Hematopoietic multipotent progenitor cell treated with erythropoietin and hydrocortisone succinate and interleukin-3 and kit ligand, for 15 days (in vitro differentiated cells): ENCODE measurements at places on chromosomes 11 and 22.

- no peak for DNase-seq
These were observed 70.1 kb upstream of the PHOX2A start for GRCh38 chr11:72313912-72314598.

GRCh38 chr11:133343951-133344350, 188.3 kb downstream of the OPCML start:
- no peak for DNase-seq

DNA sequence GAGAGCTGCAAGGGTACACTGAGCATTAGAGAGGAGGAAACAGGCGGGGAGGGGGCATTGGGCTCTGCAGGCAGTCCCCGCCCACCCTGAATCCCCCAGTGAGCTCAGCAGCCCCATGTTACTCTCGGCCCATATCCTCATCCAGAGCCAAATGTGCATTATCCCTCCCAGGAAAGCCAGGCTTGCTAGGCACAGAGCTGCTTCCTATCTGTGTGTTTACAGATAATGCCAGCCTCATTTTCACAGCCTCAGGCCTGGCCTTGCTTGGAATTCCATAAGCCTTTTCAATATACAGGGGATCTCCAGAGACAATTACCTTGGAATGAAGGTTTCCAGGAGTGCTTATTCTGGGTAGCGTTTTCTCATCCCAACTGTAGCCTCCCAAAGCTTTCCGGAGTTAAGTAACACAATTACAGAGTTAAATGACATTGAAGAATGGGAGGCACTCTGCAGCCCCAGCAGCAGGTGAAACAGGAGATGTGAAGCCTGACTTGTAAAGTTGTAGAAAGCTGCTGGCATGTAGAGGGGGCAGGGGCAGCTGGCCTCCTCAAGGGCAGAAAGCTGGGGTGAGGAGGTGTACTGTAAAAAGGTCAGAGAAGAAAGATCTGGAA, 91.5 kb upstream of the TBCEL start:
- no peak for DNase-seq

DNA sequence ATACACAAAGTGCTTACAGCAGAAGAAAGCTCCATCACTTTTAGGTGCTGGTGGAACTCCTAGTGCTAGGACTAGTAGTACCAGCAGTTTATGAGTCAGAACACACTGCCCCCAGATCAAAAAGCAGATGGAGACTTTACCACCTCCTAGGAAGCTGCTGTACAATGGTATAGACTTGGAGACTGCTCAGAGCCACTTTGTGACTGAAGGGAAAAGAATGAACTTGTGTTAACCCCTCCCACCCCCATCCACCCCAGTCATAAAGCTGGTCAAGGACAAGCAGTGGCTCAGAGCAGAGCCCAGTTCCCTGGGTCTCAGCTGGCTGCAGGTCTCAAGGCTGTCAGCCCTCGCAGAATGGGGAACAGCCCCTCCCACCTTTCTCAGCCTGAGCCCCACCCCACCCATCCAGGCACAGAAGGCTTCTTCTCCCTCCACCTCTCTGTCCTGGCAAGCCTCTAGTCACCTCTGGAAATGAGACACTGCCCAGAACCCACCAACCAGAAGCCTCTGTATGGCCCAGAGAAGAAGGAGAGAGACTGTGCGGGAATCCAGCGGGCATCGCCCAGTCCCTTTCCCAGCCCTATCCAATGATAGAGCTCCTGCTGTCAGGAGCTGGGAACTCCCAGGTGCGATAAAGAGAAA, 23.8 kb downstream of the PACSIN2 start:
- DNase-seq, result no peak

- DNase-seq, result no peak
These were observed 69.2 kb upstream of the CCDC90B start for GRCh38 chr11:83355391-83355790.

DNA sequence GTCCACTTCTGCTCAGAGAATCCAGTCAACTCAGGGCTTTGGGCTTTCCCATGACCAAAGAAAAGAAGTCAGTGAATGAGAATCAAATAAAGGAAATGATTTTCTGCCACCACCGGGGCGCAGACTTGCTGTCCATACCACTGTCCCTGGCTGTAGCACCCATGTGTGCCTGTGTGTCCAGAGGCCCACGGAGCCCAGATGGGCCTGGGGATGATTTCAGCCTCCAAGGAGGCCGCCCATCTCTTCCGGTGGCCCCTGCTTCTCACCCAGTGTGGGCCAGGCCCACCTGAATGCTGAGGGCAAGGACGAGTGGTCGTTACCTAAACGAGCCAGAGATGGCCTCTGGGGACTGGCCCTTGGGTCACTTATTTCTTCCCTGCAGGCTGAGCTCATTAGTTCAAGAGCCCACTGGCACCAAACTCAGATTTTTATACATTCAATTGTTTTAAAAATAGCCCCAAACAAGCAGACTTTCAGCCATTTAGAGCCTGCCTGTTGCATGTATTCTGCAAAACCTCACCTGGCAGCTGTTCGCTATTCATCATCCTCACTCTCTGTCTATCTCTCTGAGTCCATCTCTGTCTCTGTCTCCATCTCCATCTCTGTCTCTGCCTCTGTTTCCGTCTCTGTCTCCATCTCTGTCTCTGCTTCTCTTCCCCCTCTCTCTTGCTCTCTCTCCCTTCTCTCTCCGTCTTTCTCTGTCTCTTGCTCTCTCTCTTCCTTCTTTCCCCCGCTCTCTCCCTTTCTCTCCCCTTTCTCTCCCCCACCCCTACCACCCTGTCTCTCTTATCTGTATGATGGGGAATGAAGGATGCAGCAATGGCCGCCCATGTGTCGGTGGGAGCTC, 24.2 kb downstream of the KRTAP5-5 start:
- no peak for DNase-seq

DNA sequence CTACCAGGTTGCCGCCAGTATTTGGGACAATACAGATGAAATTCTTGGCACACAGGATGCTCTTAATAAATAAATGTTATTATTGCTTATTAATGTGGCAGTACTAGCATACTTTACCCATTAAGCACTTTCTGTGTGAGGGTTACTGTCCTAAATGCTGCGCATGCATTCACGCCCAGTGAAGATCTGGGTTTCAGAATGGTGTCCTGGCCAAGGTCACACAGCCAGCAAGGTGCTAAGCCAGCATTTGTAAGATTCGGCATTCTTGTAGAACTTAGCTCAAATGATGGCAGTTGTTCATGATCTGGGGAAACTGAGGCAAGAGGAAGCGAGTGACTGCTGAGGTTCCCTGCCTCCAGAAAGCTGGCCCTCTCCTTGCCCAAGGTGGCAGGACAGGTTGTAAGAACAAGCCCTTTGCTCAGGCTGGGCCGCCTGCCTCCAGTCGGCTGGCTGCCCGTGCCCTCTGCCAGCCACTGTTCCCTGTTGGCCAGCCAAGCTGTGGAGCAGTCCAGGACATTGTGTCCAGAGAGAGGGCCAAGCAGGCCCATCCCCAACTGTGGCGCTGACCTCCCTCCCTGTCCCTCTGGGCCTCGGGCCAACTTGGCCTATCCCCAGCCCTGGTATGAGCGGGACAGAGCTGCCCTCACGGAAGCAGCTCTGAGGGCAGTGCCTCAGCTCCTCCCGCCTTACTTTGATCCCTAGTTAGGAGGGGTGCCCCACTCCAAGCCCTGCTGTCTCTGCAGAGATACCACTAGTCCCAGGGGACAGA, 28.8 kb downstream of the TOB2 start:
- no peak for DNase-seq

DNA sequence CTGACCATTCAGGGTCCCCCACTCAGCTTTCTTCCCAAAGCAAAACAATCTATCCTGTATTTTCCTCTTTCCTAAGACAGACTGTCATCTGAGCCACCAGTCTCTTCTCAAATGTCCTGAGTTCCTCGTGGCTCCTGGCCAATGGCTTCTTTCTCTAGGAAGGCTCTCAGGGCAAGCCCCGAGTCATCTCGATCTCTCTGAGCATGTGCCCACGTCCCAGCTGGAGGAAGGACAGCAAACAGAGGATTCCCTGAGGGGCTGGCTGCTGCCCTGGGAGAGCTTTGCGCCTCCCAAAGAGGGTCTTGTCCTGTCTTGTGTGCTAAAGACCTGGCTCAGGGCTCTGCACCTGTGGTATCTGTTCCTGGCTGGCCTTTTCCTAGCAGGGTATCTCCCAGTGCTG, 8.3 kb downstream of the SLC37A2 start:
- DNase-seq, result no peak

DNA sequence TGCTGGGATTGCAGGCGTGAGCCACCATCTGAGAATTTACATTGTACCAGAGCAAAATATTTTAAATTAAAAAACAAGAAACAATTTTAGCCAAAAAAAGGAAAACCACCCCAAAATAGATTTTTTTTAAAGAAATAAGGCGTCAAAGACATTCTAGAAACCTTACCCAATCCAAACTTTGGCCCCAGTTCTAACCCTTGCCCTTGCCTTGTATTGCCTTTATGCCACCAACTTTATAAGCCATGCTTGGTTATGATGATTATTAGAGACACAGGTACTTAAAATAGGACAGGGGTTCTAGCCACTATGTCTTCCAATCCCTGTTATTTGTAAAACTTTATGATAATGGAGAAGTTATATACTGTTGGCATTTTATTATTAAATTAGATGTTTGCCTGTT, 11.8 kb downstream of the C11orf54 start:
- no peak for DNase-seq

GRCh38 chr11:78735711-78736110, 161.0 kb upstream of the NARS2 start:
- no peak for DNase-seq

GRCh38 chr11:18590571-18590970, 2.0 kb upstream of the UEVLD start:
- no peak for DNase-seq

DNA sequence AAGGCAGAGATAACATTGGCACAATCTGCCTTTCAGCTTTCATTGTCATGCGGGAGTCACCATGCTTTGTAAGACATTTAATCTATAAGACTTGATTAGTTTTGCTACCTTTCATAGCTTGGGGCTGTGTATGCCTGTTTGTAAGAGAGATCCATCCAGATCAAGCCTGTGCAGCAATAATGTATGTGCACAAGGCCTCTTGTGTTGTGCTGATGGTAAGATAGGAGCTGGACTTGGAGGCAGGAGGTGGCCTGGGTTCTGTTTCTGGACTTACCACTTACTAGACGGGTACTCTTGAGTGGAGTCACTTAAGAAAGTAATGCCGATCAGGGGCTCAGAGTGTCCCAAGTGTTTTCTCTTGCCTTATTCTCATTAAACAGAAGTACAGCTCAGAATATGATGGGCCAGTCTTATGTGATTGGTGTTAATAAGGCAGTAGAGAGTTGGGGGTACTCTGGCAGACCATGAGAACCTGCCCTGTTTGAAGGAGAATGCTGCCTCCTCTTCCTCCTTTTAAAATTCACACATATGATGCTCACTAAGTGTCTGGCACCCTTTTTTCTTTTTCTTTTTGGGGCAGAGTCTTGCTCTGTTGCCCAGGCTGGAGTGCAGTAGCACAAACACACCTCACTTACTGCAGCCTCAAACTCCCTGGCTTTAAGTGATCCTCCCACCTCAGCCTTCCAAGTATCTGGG, 30.9 kb downstream of the PTPRJ start:
- DNase-seq, result no peak

- DNase-seq, result no peak
These were observed 52.6 kb downstream of the MICAL3 start for GRCh38 chr22:17971711-17972110.

DNA sequence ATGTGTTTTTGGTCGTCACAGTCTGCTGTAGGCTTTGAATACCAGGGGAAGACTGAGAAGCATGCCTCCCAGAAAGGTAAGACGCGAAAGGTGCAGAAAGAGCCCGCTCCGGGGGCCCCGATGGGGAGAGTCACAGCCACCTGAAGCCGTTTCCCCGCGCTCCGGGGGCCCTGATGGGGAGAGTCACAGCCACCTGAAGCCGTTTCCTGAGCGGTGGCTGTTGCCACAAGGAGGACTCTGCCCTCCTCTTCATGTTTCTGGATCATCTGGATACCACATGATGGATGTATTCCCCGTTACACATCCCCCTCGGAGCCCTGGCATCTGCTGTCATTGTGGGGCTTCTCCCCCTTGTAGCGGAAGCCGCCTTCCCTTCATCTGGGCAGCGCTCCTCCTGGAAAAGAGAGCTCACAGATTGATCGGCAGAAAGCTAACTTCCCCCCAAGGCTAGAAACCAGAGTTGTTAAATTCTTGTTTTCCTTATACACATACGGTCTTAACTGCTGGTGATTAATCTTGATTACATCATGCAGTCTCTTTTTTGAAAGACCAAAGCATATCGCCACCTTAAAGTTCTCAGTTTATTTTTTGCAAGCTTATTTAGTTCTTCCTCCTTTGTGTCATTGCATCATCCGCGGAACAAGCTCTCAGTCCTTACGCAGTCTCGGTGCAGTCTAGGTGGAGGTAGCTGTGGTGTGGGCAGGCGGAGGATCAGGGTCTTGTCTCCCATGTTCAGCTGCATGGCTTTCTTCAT, 17.5 kb downstream of the CTTN start:
- no peak for DNase-seq

DNA sequence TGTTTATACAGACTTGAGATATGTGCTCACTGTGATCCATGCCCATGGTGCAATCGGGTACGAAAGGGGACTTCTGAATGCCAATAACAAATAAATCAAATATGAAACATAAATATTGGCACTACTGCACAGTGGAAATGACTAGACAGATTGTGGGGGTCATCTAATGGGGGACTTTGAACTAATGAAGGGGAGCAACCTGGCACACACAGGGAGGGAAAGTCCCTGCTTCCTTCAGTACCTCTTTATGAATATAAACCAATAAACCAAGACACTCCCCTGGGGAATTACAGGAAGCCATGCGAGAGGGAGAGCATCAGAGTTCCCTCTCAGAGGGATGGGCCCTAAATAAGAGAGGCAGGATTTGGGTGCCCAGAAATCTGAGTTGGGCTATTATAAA, 21.1 kb downstream of the MIF start:
- no peak for DNase-seq

GRCh38 chr11:65069217-65069616, 10.9 kb upstream of the NAALADL1 start:
- no peak for DNase-seq

DNA sequence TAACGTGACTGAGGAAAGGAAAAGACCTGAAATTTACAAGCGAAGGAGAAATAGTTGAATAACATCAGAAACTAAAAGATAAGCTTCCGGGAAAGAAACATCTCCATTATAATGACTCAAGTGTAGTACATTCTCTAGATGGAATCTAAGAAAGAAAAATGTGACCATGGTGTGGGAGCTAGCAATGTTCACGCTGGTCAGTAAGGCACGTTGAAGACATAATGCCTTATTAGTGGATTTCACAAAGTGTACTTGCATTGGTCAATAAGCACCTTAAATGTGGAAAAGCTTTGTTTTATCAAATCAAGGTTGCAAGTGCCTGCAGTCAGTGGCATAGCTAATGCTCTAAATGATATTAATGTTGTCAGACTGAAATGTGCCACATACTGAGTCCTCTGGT, 2.8 kb upstream of the LARGE1 start:
- no peak for DNase-seq

GRCh38 chr11:88979641-88980040, 86.1 kb downstream of the GRM5 start:
- DNase-seq, result no peak

DNA sequence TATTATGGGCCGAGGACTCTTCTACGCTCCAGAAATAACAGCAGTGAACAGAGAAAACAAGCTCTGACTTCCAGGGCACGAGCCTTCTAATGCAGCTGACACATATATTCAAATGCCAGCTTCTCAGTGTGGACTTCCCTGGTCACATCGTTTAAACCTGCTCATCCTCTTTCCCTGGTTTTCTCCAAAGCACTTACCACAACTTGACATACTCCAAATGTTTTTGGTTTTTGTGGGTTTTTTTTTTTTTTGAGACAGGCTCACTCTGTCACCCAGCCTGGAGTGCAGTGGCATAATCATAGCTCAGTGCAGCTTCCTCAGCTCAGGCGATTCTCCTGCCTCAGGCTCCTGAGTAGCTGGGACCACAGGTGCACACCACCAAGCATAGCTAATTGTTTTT, 105.5 kb downstream of the MICAL3 start:
- DNase-seq, result no peak
